ENCODE measurements at places on chromosomes 5 and 9. TPM values are rescaled to one million over a fixed set of nuclear protein-coding genes. Genes with fewer than 3 reads are reported as not detected.

DNA sequence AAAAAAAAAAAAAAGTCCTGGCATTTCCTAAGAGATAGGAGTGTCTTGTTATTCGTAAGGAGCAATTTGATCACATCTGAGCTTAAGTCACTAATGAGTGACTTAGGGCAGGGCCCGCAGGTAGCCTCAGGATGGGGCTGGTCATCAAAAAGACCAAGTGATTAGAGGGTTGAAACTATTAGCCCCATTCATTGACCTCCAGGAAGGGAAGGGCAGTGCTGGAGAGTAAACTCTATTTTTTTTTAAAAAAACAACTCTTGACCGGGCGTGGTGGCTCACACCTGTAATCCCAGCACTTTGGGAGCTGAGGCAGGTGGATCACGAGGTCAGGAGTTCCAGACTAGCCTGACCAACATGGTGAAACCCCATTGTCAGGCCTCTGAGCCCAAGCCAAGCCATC is 46.2 kb upstream of the IQGAP2 start:
- DNase-seq, result no peak

DNA sequence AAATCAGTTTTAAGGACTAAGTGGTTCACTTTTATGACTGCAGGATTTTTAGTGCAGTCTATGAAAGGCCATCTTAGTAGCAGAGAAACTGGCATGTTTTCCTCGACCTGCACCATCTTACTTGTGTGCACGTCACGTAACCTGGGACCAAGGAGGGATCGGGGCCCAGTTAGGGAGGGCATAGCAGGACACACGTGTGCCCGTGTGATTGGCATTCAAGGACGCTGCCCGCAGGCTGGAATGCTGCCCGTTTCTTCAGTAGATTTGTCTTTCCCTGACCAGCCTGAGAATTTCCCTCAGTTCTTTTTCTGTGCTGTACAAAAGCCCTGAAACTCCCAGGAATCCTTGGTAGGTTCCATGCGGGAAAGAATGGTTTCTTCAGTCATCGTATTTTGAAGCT is 196.3 kb downstream of the TRIO start:
- DNase-seq, result no peak

DNA sequence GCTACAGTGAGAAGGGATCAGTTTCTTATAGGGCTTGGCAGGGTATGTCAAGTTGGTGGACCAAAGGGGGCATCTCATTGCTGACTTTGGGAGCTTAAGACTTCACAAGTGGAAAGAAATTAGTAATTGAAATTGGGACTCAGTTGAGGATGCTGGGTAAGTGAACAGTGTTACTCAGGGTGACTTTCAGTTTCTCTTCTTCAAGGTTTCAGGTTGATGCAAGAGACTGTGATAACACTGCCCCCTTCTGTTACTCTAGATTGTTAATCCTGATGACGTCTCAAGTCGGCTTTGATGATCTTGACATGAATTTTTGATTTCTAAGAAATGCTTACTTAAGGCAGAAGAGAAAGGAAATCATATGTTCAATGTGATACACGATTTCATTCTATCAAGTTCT is 21.3 kb downstream of the KCTD16 start:
- DNase-seq, result no peak

DNA sequence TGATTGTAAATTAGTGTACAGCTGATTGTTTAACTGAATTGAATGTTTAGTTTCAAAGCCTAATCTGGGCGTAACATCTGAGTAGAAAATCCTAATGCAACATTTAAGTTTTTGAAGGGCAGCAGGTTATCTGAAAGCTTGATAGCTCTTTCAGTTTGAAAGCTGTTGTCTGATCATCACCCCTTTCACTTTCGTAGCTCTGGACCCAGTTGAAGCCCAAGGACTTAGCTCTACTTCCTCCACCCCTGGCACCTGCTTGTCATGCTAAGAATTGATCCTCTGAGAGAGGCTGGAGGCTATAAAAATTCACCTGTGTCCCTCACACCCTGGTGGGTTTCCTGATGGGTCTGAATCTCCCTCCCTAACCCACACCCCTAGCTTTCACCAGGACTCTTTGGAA is 86.0 kb downstream of the ZFAND5 start:
- DNase-seq, result no peak

DNA sequence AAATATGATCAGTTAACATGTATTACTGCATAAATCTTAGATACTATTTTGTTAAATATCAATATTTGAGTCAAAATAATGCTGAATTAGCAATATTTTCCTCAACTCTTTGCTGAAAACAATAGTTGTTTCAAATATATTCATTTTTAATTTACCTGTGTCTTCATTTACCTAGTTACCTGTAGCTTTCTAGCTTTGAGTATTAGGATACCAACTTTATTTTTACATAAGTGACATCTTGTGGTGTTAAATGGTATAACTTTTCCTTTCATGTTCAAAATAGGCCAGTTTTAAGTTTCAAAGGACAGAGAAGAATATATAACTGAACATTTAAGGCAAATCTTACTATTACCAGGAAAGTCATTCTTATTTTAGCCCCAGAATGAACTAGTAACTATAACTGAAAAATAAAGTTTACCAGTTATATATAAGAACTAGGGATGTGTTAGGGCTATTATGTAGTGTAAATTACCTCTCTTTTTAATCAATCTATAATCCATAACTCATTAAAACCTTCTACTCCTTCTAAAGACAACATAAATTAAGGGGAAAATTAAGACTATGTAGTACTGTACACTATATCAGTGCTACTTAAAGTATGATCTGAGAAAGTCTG is 25.3 kb downstream of the AP3B1 start:
- no peak for DNase-seq

ATP10B gene
- total RNA-seq, result 232 TPM

CKMT2 gene
- total RNA-seq, result 2.0 TPM

RASGEF1C gene
- total RNA-seq, result not detected

DPYSL3 gene
- total RNA-seq, result 32.2 TPM

LCN10 gene
- 0.11 TPM for total RNA-seq

ACSL6 gene
- total RNA-seq, result 0.93 TPM

PCDHA10 gene
- 0.07 TPM for total RNA-seq

ASTN2 gene
- 2.5 TPM for total RNA-seq
